CD4-positive, alpha-beta memory T cell (primary cell): ENCODE measurements at places on chromosomes 3 and 15.
A peak's percentile ranks its signal among the peaks of the same experiment; 100 is the strongest.

GRCh38 chr3:123817413-123817812 lies 66.7 kb downstream of the MYLK start:
- DNase-seq: no peak

DNA sequence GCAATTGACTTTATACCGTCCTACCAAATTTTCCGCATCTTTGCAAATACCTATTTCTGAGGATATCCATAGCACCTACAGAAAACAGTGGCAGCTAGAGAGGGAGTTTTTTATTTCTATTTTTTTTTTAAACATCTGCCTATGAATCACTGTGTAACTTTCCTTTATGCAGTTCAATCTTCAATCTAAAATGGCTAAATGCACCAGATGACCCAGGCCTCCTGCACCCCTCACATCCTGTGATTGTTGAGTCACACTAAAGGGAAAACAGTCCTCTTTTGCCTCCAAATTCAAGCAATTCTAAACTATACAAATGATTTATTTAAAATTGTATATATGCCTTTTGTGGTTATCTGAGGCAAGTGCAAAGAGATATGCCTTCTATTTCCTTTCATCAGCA lies 20.1 kb upstream of the BCL6 start:
- no peak for DNase-seq

DNA sequence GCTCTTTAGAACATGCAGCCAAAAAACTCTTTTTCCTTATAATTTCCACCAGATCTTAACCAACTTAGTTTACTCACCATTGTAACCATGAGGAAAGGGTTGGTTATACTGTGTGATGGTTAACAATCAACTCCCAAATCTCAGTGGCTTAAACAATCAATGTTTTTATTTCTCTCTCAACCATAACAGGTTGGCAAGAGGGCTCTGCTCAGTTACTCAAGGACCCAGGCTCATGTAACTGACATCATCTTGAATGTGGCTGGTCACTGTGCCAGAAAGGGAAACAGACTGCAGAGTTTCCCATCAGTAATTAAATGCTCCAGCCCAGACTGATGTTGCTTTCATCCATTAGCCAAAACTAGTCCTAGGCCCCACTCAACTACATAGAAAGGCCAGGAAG lies 69.0 kb downstream of the ANKRD28 start:
- DNase-seq: no peak

- no peak for DNase-seq
Observed at GRCh38 chr3:163481738-163482137, 1596.6 kb downstream of the SI start.

GRCh38 chr3:196218155-196218712 lies 1.9 kb downstream of the SLC51A start:
- DNase-seq: no peak

GRCh38 chr3:58293516-58293915 lies 12.5 kb upstream of the RPP14 start:
- DNase-seq: no peak

- no peak for DNase-seq
Observed at GRCh38 chr15:68208636-68209240, 3.6 kb upstream of the CALML4 start.

GRCh38 chr15:44328135-44328534 lies 39.6 kb downstream of the GOLM2 start:
- DNase-seq: no peak

GRCh38 chr3:14235003-14235911 lies 56.6 kb downstream of the LSM3 start:
- DNase-seq: no peak

- no peak for DNase-seq
Observed at GRCh38 chr15:97684249-97684648, 276.3 kb upstream of the ARRDC4 start.

DNA sequence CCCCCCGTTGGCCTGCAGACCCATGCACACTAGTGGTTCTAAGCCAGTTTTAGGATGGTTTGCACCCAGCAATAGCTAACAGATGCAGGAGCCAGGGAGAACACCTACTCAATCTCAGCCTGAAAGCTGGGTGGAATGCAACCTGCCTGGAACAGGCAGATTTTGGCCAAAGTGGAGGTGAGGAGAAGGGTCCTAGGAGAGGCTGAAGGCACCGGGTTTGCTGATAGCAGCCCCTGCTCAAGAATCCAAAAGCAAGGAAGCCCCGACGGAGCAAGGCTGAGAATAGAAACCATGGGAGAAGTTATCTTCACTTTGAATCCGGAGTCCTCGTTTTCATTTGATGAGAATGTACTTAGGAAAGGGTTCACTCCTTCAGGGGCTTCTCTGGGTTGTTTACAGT lies 9.9 kb downstream of the RRP9 start:
- DNase-seq: no peak

DNA sequence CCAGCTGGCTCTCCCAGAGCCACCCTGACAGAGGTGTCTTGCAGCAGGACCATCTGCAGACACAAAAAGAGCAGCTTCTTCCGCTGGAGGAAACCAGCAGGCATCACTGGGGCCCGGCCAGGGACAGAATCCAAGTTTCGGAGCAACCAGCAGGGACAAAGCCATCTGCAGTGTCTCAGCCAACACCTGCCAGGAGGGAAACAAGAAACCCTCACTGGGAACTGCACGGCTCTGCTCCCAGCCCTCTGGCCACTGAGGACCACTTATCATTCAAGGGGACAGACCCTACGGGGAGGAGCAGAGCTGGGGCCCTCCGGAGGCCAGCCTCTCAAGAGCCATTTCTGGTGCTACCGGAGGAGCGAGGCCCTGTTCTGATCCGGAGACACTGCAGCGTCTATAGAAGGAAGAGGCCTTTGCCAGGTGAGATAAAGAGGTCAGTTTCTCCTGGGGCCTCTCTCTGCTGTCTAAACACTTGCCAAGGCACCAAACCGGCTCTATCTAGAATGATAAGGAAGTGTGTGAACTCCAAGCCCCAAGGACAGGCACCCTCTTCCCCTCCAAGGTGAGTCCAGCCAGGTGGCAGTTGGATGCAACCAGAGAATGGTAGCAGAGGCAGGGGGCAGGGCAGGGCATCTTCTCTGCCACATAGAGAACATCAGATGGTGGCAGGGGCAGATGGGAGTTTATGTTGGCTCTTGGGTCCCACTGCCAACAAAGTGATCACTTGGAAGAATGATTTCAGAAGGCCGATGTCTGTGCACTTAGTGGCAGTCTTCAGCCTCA lies 89.0 kb downstream of the CHSY1 start:
- DNase-seq: no peak

- no peak for DNase-seq
Observed at GRCh38 chr3:179234199-179234598, 16.7 kb downstream of the KCNMB3 start.

DNA sequence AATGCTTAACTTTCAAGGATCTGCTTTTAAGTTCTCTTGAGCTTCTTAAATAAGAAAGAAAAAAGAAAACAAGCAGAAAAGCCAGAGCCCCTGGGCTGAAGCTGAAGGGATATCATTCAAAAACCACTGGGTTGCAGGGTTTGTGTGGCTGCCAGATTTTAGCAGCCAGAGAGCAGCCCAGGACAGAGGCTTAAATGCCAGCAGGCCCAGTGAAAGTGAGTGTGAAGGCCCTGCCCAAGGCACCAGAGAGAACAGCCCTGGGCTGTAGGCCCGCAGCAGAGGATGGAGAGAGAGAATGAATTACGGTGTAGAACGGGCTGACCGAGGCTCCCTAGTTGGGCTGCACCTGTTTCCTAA lies 106.3 kb upstream of the BOC start:
- DNase-seq: no peak

DNA sequence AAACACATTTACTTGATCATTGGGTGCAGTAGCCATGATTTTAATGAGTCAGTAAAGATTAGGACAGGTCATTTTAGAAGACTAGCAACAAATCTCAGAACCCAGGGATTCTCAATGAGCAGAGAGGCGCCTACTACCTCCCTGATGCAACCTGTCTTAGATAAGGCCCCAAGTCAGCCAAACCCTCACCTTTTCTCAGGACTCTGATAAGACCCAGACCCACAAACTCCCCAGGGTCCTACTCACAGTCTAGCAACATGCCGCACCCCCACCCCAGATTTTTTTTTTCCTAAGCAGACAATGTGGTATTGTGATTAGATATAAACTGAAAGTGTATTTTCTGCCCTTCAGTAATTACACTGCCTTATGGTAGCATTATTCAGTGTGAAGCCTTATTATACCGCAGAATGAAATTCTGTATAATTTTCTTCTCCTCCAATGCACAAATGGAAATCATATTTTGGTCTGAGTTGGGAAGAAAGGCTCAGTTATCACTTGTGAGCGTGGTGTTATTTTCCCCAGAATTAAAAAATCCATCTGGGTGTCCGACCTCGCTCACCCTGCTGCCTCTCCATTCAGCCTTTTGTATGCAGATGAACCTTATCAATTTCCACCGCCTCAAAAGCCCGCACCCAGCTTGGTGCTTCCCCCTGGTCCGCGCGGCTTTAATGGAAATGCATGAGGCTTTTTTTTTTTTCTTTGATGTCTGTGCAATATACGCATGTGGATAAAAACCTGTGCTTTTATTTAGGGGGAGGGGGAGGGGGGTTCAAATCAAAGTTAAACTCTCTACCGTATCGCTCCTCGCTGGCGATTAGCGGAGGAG lies 122.0 kb upstream of the SOX14 start:
- no peak for DNase-seq

GRCh38 chr15:101071651-101072050 lies 152.5 kb downstream of the LRRK1 start:
- DNase-seq: no peak

DNA sequence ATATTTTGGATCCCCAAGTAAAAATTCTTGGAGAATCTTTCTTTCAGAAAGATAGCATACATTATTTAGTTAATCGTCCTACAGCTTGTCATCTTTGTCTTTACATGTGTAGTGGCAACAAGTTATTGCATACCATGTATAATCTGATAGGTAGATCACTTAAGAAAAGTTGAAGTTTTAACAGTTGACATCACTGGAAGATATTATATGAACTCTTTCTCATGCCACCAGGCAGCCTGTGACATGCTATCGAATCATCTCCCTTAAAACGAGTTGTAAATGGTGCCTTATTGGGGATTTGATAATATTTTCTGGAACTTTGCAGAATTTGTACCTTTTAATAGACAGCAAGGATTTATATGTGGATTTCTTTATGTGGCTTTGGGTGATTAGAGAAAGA lies 8.7 kb downstream of the U2SURP start:
- DNase-seq: no peak

GRCh38 chr3:197278933-197279332 lies 19.5 kb downstream of the DLG1 start:
- no peak for DNase-seq

GRCh38 chr3:46243560-46243959 lies 1.3 kb downstream of the CCR3 start:
- no peak for DNase-seq

GRCh38 chr3:27345493-27345892 lies 23.7 kb downstream of the NEK10 start:
- DNase-seq: peak; percentile 38

GRCh38 chr15:61382927-61383326 lies 153.8 kb upstream of the RORA start:
- no peak for DNase-seq

DNA sequence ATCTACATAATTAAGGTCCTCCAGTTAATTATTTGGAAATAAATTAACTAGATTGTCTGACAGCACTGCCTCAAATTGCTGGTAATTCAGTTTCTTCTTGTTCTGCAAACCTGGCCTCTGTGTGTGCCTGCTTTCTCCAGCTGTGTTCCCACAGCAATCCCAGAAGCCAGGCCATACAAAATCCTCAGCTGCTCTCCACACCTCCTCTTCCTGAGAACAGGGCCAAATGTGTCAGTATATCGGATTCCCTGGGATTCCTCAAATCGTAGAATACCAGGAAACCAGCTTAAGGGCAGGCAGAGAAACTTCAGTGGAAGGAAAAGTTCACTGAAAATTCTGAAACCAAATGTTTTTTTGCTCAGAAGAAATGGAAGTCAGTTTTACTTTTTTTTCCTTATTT lies 261.4 kb downstream of the ZMAT3 start:
- DNase-seq: no peak

DNA sequence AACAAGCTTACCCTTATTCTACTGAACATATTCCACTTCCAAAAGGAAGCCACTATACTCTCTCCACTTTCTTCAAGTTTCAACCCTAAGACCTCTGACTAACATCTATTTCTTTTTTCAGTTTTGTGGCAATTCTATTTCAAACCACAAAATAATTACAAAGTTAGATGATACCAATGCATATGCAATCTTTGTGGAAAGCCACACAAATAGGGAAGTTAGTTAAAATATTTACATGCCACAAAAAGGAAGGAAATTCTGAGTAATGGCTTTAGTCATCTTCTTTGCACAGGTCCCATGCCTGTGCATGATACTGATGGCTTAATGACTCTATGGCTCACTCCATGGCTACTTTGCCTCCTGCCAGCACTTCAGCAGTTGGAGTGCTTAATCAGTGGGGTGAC lies 57.0 kb upstream of the MCTP2 start:
- DNase-seq: no peak

GRCh38 chr15:73717206-73717605 lies 33.0 kb downstream of the CD276 start:
- no peak for DNase-seq

- DNase-seq: no peak
Observed at GRCh38 chr3:37773911-37774310, 87.8 kb upstream of the CTDSPL start.

- DNase-seq: peak; percentile 28
Observed at GRCh38 chr3:12916159-12916558, 74.8 kb upstream of the RPL32 start.

DNA sequence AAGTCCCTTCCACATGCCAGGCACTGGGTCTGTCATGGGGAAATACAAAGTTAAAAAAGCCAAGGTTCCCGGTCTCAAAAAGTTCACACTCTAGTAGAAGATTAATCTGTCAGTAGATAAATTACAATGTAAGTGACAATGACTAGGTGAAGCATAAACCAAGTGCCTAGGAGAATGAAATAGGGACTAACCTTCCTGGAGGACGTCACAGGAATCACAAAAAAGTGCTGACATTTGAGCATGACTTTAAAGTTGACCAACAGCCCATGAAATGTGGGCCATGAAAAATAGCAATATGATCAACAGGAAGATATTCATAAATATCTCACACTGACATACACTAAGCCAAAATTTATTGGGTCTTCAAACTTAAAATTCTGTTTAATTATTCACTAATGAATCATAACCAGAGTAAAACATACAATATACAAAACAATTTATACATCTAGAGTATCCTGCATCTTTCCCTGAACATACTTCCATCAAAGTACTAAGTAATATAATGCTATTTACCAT lies 20.0 kb downstream of the COPS2 start:
- DNase-seq: no peak

GRCh38 chr3:102179326-102180177 lies 255.3 kb upstream of the ZPLD1 start:
- no peak for DNase-seq
